ENCODE measurements at places on chromosomes 16 and 17. TPM values are rescaled to one million over a fixed set of nuclear protein-coding genes. Genes with fewer than 3 reads are reported as not detected.

The SERPINF2 gene
- total RNA-seq, result 41.9 TPM

The KRTAP1-5 gene
- not detected for total RNA-seq

The HLF gene
- 23.4 TPM for total RNA-seq

The MYL4 gene
- 7.9 TPM for total RNA-seq

The PABPN1L gene
- total RNA-seq, result not detected

The MRPL10 gene
- total RNA-seq, result 47.4 TPM

The SPNS1 gene
- 56.9 TPM for total RNA-seq

The CCDC40 gene
- total RNA-seq, result 43.6 TPM

The PNMT gene
- 2.7 TPM for total RNA-seq

GRCh38 chr16:25106567-25107465, 4.7 kb upstream of the LCMT1 start:
- DNase-seq, result peak; percentile 98

- no peak for DNase-seq
Observed at GRCh38 chr16:68772030-68772681, 35.1 kb downstream of the CDH1 start.

- DNase-seq, result no peak
Observed at GRCh38 chr16:86818671-86819532, 240.6 kb downstream of the FOXL1 start.

DNA sequence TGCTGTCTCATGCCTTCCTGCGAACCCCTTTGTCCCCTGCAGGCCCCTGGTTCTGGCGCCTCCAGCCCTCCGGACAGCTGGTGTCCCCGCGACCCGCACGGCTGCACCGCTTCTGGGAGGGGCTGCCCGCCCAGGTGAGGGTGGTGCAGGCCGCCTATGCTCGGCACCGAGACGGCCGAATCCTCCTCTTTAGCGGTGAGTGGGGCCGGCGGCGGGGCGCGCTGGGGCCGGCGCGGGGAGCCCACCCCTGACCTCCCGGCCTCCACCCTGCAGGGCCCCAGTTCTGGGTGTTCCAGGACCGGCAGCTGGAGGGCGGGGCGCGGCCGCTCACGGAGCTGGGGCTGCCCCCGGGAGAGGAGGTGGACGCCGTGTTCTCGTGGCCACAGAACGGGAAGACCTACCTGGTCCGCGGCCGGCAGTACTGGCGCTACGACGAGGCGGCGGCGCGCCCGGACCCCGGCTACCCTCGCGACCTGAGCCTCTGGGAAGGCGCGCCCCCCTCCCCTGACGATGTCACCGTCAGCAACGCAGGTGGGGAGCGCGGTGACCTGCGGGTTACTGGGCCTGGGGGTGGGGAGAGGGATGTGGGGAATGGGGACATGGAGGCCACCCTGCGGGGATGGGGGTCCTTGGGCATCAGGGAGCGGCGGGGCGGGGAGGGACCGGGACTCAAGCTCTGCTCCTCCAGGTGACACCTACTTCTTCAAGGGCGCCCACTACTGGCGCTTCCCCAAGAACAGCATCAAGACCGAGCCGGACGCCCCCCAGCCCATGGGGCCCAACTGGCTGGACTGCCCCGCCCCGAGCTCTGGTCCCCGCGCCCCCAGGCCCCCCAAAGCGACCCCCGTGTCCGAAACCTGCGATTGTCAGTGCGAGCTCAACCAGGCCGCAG, 7.1 kb upstream of the IL32 start:
- peak; percentile 67 for DNase-seq

DNA sequence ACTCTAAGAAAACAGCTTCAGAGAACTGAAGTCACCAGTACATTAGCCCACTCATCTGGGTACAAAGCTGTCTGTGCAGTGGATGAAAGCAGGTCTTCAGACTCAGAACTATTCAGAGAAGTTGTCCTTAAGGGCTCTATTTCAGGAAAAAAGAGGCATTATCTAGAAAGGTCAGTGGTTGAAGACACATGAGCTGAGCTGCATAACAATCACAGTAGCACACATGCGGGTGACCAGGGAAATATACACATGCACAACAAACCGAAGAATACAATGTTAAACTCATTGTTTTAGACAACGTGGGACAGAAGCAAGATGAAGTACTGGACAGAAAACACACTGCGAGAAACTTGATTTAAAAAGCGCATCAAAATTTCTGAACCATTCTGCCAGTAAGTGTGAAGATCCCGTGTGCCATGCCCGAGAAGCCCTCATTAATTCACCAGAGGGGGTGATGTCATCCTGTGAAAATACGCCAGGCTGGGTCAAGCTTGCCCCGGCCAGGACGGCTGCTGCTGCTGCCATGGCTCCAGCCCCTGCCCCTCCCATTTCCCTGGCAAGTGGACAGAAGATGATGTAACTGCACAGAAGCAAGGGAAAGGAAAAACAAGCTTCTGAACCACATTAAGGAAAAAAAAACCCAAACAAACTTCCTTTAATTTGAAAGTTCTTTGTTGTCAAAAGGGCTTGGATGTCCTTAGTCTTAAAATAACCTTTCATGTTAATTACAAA, 10.1 kb downstream of the DYNC1LI2 start:
- DNase-seq, result peak; percentile 91

GRCh38 chr16:83979441-83979840, 11.4 kb downstream of the NECAB2 start:
- DNase-seq, result no peak

DNA sequence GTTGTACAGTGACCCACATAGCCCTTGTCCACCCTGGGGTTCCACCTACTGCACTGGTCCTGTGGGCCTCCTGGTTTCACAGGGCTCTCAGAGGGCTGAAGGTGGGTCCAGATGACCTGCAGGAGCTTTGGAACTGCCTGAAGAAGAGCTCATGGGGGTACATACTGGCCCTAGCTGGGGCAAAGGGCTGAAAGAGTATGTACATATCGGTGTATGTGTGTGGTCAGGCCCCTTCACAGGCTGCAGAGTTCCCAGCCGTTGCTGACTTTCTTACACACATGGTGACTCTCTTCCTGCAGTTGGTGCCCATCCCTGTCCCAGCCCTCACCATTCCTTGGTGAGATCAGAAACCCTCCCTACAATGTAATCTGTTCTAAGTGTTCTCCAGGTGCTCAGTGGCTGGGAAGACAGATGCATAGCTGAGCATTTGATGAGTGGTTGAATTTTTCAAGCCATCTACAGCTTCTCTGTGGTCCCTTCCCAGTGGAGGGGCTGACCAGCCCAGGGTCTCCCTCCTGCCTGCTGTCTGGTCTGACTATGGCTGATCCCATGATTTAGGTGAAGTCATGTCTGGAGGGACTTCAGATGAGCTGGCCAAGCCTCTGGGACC, 2.4 kb upstream of the NFATC3 start:
- no peak for DNase-seq

DNA sequence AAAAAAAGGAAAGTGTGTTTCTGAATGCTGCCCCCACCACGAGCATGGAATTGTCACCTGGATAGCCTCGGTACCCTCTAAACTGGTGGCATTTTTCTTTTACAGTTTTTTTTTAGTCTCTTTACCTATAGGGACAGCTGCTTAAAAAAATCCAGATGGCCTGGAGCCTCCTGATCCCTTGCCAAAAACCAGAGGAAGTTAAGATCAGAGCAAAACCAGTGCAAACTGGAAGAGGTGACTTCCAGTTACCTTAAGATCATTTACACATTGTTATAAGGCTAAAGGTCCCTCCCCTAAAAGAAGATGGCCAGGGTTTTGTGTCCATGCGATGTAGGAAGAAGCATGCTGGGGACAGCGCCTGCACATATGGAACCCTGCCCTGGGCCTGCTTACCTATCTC, 3.5 kb downstream of the MEFV start:
- no peak for DNase-seq

DNA sequence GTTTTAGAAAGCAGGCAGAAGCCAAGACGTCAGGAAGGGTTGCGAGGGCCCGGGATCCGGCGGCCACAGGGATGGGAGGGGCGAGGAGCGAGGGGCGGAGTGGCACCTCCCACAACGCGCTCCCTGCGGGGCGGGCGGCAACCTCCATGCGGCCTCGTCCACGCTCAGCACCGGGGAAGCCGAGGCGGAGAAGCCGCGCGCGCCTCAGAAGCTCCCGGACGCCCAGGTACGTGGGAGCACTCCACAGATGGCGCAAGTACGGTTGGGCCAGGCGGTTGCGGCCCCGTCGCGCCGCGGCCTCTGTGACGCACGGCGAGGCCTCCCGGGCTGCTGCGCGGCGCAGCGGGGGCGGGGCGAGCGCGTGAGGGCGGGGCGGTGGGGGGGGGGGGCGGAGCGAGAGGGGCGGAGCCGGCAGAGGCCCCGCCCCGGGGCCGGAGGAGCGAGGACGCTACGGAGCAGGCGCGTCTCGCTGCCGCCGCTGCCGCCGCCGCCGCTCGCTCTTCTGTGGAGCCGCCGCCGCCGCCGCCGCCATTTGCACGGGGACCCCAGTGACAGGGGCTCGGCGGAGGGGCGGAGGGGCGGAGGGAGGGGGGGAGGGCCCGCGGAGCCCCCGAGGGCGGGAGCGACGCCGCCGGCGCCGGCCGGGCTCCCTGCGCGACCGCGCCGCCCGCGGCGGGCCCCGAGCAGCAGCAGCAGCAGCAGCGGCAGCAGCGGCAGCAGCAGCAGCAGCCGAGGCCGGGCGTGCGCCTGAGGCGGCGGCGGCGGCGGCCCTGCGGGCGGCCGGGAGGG, at the start of gene TENT4B:
Gene TENT4B (plus strand): TSS at position 500 of the 789 bp plus-strand sequence. CDS start 316 bp downstream, outside the sequence.
- DNase-seq, result peak; percentile 87

GRCh38 chr17:29066047-29066446, 23.1 kb downstream of the PIPOX start:
- no peak for DNase-seq

DNA sequence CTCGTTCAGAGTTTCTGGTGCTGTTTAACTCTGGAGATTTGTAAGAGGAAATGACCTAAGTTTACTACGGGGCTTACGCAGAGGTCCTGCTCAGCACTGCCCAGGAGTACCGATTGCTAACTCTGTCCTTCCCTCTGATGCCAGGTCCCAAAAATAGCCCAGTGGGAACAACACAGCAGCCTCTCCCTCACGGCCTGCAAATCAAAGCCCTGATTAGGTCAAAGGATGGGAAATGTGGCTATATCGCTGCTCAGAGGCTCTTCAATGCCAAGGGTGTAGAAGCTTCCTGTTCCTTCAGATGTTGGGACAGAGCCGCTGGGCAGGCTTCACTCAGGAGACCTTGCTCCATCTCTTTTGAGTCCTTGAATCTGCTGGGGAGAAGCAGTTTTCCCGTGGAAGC, 174.2 kb upstream of the KCNJ16 start:
- DNase-seq, result no peak

DNA sequence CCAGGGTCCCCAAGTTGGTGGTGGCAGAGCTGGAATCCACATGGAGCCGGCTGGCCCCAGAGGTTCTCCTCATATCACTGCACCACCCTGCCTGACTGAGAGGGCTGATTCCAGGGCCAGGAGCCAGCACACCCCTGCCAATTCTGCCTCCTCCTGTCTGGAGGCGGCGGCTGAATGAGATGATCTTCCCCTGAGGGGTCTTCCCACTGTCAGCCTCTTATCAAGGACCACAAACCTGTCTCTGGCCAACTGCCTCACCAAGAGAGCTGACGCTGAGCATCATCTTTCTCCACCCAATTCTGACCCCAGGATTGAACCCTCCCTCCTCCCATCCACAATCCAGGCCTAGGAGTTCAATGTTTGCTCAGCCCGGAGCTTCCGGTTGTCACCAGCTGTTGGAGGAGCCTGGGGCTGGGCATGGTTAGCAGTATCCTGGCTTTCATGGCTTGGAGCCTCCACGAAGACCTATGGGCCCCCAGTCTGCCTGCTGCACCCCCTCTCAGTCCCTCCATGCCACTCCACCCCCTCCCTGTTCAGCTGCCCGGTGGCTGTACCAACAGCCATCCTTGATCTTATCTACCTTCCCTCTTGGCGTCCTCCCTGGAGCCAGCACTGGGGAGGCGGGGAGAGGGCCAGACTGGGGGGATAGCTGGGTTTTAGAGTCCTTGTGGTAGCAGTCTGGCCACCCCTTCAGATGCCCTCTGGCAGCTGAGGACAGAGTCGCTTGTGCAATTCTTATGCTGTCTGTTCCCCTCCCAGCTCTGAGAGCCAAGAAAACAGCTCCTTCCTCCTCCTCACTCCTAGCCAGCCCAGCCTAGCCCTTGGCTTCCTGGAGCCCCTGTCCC, 25.6 kb downstream of the ABCC3 start:
- DNase-seq, result no peak

- peak; percentile 97 for DNase-seq
Observed at GRCh38 chr17:42458497-42459255, at the start of gene ATP6V0A1. Gene ATP6V0A1, plus strand, starts transcription at chr17:42458878. Its CDS starts 2,017 bp downstream, at chr17:42460895.

- no peak for DNase-seq
Observed at GRCh38 chr17:44280392-44280937, 12.5 kb upstream of the SLC4A1 start.

GRCh38 chr16:80599466-80599865, 58.7 kb downstream of the DYNLRB2 start:
- no peak for DNase-seq

DNA sequence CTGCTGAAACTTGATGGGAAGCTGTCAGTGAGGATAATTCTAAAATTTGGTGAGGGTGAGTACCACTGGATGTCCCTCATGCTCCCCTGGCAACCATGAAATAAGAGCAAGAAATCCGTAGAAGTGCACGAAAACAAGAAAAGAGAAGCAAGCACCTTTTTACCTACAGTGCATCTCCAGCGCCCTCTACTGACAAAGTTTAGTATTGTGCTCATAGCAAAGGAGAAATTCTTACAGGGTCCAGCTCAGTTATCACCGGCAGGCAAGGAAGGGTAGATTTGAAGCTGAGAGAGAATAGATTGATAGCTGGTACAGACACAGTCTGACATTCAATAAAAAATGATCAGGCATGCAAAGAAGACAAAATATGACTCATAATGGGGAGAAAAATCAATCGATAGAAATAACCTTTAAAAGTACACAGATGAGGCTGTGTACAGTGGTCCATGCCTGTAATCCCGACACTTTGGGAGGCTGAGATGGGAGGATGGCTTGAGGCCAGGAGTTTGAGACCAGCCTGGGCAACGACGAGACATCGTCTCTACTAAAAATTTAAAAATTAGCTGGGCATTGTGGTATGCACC, 28.3 kb upstream of the TEX2 start:
- DNase-seq, result peak; percentile 32

GRCh38 chr17:80245566-80246265, 14.9 kb upstream of the RNF213 start:
- no peak for DNase-seq

DNA sequence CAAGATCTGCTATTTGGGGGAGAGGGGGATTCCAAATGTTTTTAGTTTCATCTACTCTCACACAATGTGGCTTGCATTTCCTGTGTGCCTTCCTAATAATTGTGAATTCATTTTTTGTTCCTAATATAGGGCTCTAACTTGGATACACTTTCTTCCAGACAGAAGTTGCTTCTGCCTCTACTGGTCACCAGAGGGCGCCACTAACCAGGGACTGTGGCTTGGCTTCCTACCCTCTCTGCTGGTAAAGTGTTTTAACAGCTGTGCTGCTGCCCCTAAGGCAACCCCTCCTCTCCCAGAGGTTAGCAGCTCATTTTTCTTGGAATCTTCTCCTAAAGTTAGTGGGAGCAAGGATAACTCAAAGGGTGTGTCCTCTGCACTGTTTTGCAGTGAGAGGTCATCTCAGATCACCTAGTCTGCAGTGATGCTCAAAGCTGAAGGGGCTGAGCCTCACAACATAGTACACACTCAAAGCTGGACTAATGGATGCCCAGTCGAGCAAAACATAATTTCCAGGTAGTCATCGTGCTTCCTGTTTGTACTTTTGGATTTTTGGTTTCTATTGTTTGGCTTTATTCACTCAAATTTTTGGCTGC, 5.0 kb upstream of the PRSS54 start:
- peak; percentile 46 for DNase-seq

GRCh38 chr16:35795361-35796029, 2336.1 kb downstream of the TP53TG3F start:
- peak; percentile 65 for DNase-seq

- no peak for DNase-seq
Observed at GRCh38 chr17:74875155-74875976, 2.6 kb upstream of the FDXR start.

Data from testis (tissue), 5 donors.